ENCODE measurements at places on chromosomes 5 and 9. TPM values are rescaled to one million over a fixed set of nuclear protein-coding genes. Genes with fewer than 3 reads are reported as not detected.

IL17B gene
- total RNA-seq, result not detected

SH2D3C gene
- 43.5 TPM for total RNA-seq

DIPK1B gene
- 109 TPM for total RNA-seq

BNC2 gene
- 10.4 TPM for total RNA-seq

TRIM7 gene
- 2.0 TPM for total RNA-seq

SOX30 gene
- not detected for total RNA-seq

CNTLN gene
- 6.6 TPM for total RNA-seq

CMBL gene
- 7.6 TPM for total RNA-seq

EPB41L4B gene
- total RNA-seq, result 0.16 TPM

CCNJL gene
- total RNA-seq, result 3.2 TPM

KIF20A gene
- 43.3 TPM for total RNA-seq

STK32A gene
- not detected for total RNA-seq

SCGB3A2 gene
- total RNA-seq, result not detected

DOCK2 gene
- total RNA-seq, result 0.16 TPM

ZBTB43 gene
- total RNA-seq, result 3.2 TPM

CCDC180 gene
- 0.32 TPM for total RNA-seq

CCNI2 gene
- total RNA-seq, result 0.06 TPM

Measured in bladder microvascular endothelial cell (primary cell).